ENCODE measurements at places on chromosomes 6 and 20.

GRCh38 chr6:151916680-151917164 lies 109.2 kb downstream of the ESR1 start:
- no peak for DNase-seq

DNA sequence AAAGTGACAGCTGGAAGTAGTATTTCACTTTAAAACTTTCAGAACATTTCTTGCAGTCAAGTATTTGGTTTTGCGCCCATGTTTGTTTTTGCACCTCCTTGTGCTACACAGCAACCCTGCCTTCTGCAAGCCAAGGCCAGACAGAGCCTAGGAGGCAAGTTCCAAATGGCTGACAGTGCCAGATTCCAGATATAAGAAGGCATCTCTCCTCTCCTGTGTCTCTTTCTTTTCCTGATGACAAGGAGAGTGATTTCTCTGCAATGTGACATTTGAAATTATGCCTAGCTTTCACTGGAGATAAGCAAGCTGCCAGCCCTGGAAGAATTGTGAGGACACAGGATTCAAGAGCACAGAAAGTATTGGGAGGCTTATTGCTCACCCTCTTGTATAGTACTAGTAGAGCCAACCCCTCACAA lies 149.1 kb upstream of the TENT5A start:
- DNase-seq, result no peak

DNA sequence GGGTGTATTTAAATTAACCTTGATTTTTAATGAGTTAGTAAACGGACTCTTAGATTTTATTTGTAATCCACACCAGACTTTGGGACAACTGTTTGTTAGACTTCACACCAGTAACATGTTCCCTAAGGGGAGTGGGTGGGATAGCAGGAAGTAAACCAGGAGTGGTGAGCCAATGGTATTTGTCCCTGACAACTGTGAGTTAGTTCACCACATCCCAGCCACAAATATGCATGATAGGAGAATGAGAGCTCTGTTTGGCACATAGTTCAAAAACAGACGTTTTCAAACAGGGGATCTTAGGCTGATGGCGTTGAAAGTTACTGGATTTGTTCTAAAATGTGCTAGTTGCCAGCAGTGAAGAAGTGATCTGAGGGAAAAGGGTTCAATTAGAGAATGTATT lies 18.7 kb upstream of the COL10A1 start:
- no peak for DNase-seq

- no peak for DNase-seq
Observed at GRCh38 chr6:141354191-141354955, 778.4 kb upstream of the GJE1 start.

DNA sequence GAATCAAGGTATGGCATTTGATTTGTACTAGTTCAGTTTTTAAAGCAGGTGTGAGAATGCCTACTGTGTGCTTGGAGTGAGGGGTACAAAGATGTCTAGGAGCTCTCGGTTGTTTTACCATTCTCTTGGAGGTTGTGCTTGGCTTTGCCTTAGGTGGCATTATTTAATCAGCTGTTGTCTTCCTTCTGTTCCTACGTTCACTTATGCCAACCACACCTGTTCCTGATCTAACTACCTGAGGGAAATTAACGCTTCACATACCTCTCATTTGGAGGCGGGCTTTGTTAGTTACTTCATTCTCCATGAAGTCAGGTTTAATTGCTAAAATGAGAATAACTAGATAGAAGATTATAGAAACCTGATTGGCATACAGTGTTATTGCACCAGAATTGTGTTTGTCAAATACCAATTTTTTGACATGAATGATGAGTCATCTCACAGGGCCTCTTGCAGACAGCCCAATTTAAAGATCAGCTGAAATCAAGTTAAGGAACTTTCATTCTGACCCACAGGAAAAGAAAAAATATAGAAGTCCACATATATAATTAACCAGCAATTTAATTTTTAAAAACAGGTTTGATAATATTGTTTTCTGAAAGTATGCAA lies 24.8 kb upstream of the PBOV1 start:
- no peak for DNase-seq

GRCh38 chr20:50220894-50221365 lies 30.3 kb downstream of the CEBPB start:
- DNase-seq, result no peak

DNA sequence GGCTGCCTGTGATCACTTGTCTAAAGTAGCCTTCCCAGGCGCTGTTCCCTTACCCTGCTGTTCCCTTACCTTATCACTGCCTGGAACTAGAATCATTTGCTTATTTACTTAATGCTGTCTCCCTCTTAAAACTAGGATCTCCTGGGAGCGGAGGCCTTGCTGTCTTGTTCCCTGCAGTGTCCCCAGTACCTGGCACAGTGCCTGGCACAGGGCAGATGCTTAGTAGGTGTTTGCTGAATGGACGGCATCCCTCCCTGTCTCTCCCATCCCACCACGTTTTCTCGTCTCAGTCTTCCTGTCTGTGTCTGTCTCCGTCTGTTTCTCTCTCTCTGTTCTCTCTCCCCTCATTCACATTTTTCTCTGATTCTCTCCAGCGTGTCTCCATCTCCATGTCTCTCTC lies 99.9 kb upstream of the MYL9 start:
- no peak for DNase-seq

- DNase-seq, result no peak
Observed at GRCh38 chr6:148878683-148879082, 131.9 kb downstream of the UST start.

- no peak for DNase-seq
Observed at GRCh38 chr6:30795549-30796293, 51.4 kb upstream of the IER3 start.

DNA sequence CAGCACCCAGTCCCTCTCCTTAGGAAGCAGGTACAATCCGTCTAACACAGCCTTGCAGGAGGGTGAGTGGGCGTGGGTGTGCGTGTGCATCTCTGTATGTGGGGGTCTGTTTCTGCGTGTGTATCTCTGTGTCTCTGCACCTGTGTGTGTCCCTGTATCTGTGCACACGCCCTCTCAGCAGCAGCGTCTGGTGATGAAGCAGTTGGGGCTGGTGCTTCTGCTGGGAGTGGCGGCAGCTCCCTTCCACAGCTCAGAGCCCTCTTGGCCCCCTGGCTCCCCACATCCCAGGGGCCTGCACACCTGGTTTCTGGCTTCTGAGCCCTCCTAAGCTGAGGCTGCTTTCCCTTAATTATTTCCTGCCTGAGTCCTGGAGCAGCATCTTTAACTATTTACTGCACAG lies 49.5 kb upstream of the CCDC167 start:
- DNase-seq, result no peak
